Omental fat pad (tissue), 4 donors: ENCODE measurements at places on chromosomes 7 and 10.

DNA sequence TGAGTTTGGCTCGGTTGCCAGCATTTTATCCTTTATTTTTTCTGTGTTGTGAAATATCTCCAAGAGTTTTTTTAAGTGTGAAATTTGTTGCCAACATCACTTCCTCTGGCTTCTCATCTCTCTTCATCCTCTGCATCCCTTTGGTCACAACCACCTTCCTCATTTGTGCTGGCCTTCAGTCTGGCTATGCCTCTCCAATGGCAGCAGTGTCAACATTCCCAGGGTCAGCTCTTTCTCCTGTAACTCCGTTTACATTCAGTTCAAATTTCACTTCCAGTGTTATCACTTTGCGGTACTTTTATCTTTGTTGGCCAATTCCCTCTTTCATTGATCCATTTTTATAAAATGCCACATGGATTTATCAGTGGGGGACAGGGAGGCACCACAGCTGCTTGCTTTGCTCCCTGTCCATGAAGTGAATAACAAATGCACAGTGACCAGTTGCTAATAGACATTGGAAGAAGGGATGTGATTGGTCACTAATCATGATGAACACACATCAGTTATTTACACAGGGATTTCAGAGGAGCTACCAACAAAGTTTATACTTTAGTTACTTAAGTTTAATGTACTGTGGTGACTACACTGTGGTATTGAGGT lies 311.4 kb upstream of the LRGUK start:
- DNase-seq = no peak

- DNase-seq = no peak
These were observed 67.6 kb downstream of the IDE start for GRCh38 chr10:92506336-92506735.

DNA sequence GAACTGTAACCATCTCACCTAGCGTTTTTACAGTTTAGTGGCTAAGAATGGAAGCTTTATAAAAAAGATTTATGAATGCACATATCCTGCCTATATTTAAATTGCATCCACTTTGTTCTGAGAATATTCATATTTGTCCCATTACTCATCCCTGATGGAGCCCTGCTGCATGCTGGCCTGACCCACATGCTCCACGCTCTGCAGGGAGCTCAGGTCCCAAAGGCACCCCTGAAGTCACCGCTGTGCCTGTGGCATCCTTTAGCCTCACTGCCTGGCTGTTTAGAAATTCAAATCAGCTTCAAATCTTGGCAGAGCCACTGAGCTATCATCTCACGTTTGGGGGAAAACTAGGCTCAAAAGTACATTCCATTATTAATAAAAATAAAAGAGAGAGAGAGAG lies 24.4 kb downstream of the C10orf90 start:
- DNase-seq = no peak

DNA sequence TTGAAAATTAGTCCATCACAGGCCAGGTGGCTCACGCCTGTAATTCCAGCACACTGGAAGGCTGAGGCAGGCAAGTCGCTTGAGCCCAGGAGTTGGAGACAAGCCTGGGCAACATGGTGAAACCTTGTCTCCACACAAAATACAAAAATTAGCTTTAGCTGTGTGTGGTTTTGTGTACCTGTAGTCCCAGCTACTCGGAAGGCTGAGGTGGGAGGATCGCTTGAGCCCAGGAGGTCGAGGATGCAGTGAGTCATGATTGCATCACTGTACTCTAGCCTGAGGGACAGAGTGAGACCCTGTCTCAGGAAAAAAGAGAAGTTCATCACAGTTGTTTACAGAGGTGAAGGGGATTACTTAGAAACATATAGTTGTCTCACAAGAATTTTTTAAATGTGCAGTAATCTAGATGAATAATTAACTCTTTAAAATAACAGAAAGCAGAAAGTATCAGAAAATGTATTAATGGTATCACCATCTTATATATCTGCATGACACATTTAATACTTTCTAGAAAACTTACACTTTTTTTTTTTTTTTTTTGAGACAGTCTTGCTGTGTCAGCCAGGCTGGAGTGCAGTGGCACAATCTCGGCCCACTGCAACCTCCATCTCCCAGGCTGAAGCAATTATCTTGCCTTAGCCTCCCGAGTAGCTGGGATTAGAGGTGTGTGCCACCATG lies 8.9 kb downstream of the LCOR start:
- no peak for DNase-seq

GRCh38 chr7:131370523-131370968 lies 42.9 kb downstream of the MKLN1 start:
- no peak for DNase-seq

GRCh38 chr7:92824901-92825480 lies 11.4 kb downstream of the CDK6 start:
- DNase-seq = no peak

- no peak for DNase-seq
These were observed 336.1 kb upstream of the KCND2 start for GRCh38 chr7:119936836-119937235.

GRCh38 chr7:69843653-69844052 lies 245.4 kb downstream of the AUTS2 start:
- DNase-seq = no peak

DNA sequence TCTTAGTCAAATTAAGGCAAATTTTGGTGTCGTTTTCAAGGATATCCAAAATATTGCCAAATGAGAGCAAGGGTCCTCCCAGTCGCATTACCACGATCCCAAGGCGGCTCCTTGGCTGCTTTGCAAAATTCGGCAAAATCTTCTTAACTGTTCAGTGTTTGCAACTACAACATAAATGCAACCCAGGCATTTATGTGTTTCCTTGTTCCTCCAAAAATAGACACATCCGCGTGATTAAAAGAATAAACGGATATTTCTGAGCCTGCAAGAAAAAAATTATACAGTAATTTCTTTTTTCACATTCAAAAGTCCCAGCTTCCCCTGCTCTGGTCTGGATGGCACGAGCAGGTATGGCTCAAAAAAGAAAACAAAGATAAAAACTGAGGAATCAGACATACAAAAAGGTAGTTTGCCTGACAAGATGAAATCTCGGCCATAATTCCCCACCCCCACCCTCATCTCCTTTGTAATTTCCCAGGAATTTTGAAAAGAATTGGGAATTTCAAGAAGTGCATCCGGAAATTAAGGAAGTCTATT lies 6.0 kb downstream of the SKIDA1 start:
- DNase-seq = no peak

DNA sequence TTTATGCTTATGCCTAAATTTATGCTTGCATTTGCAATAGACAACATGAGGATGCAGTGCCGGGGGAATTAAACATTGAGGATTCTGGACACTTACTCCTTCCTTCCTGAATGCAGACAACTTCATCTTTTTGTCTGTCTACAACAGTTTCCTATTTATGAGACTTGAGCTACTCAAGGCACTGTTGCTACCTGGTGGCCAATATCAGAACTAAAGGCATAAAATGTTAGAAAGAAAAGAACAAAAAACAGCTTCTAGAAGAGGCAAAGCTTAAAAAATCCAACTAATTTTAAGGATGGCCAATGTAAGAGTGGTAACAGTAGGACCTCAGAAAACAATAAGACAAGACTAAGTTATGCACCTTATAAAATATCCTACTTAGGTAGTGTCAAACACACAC lies 144.5 kb upstream of the PTN start:
- no peak for DNase-seq

GRCh38 chr10:97623277-97623676 lies 10.0 kb downstream of the MORN4 start:
- no peak for DNase-seq

GRCh38 chr7:30755384-30756154 lies 3.6 kb downstream of the INMT start:
- DNase-seq = no peak

GRCh38 chr7:109284943-109285342 lies 715.3 kb downstream of the DNAJB9 start:
- DNase-seq = no peak

GRCh38 chr10:127148066-127148932 lies 48.1 kb downstream of the INSYN2A start:
- DNase-seq = no peak

GRCh38 chr10:19921300-19922140 lies 105.3 kb downstream of the PLXDC2 start:
- no peak for DNase-seq

DNA sequence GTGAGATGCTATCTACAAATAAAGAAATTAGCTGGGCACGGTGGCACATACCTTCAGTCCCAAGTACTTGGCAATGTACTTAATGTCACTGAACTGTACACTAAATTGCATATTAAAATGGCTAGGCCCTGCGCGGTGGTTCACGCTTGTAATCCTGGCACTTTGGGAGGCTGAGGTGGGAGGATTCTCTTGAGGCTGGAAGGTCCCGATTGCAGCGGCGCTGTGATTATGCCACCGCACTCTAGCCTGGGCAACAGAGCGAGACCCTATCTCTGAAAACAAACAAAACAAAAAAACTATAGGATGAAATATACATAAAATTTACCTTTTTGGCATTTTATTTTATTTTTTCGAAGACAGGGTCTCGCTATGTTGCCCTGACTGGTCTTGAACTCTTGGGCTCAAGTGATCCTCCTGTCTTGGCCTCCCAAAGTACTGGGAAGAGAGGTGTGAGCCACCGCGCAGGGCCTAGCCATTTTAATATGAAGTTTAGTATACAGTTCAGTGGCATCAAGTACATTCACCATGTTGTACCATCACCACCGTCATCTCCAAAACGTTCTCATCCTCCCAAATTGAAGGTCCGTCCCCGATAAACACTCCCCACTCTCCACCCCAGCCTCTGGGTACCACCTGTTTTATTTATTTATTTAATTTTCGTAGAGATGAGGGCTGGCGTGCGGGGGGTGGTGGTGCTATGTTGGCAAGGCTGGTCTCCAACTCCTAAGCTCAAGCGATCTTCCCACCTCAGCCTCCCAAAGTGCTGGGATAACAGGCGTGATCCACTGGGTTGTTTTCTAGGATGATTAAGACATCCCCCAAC lies 1.3 kb upstream of the EIF3B start:
- no peak for DNase-seq

GRCh38 chr10:48439581-48440041 lies 133.1 kb downstream of the MAPK8 start:
- DNase-seq = no peak
